ENCODE measurements at places on chromosomes 7 and 10. TPM values are rescaled to one million over a fixed set of nuclear protein-coding genes. Genes with fewer than 3 reads are reported as not detected.

CC2D2B gene
- total RNA-seq: not detected

LMOD2 gene
- total RNA-seq: not detected

LIPN gene
- not detected for total RNA-seq

TAS2R41 gene
- total RNA-seq: not detected

TDRD1 gene
- total RNA-seq: not detected

TMEM229A gene
- not detected for total RNA-seq

SPDYE6 gene
- not detected for total RNA-seq

C7orf25 gene
- total RNA-seq: 14.4 TPM

ABCB4 gene
- 6.4 TPM for total RNA-seq

CFAP70 gene
- 1.2 TPM for total RNA-seq

PRPF18 gene
- 29.4 TPM for total RNA-seq

NOS3 gene
- 3.1 TPM for total RNA-seq

HOXA9 gene
- 46.5 TPM for total RNA-seq

PRLHR gene
- not detected for total RNA-seq

DENND2A gene
- 11.2 TPM for total RNA-seq

PNLIPRP3 gene
- total RNA-seq: not detected

PBLD gene
- total RNA-seq: 4.5 TPM

GCK gene
- total RNA-seq: 0.75 TPM

NANOS1 gene
- total RNA-seq: 0.88 TPM

VGF gene
- total RNA-seq: 17.5 TPM

EIF3A gene
- total RNA-seq: 140 TPM

FFAR4 gene
- not detected for total RNA-seq

GRID2IP gene
- total RNA-seq: not detected

TLL2 gene
- total RNA-seq: 2.2 TPM

ALOX5 gene
- 18.7 TPM for total RNA-seq

CD36 gene
- not detected for total RNA-seq

MMP21 gene
- total RNA-seq: 0.07 TPM

Measured in kidney epithelial cell (primary cell).